ENCODE measurements at places on chromosomes 16 and 17.

- DNase-seq: no peak
Measured at GRCh38 chr17:55606488-55606815, 95.2 kb upstream of the SMIM36 start.

- DNase-seq: no peak
Measured at GRCh38 chr17:29250666-29251065, 4.0 kb downstream of the CRYBA1 start.

DNA sequence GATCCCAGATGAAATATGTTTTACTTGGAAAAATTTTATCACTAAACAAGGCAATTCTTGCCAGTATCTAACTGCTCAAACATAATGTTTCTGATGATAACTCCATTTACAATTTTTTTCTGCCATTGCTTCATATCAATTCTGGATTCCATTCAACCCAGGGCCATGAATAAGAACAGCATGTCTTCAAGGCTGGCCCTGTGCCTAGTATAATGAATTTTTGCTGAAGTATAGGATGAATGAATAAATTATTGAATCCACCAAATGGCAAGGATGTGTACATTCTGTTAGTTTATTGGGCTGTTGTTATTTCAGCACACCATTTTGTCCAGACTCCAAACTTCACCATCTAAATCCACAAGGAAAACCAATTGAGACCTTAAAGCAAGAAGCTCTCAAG lies 414.7 kb downstream of the HS3ST3B1 start:
- no peak for DNase-seq

GRCh38 chr16:50889276-50889675 lies 147.4 kb downstream of the CYLD start:
- DNase-seq: no peak

- no peak for DNase-seq
Measured at GRCh38 chr17:74206332-74206818, 2.9 kb downstream of the RPL38 start.

- no peak for DNase-seq
Measured at GRCh38 chr16:56094231-56094630, 97.1 kb upstream of the GNAO1 start.

GRCh38 chr17:7190276-7190917 lies 11.2 kb upstream of the ASGR1 start:
- no peak for DNase-seq

- no peak for DNase-seq
Measured at GRCh38 chr16:47310792-47311211, 150.1 kb downstream of the ITFG1 start.

- DNase-seq: no peak
Measured at GRCh38 chr16:79571065-79571902, 29.3 kb downstream of the MAF start.

- DNase-seq: no peak
Measured at GRCh38 chr17:50833510-50834428, 1.6 kb upstream of the WFIKKN2 start.

- no peak for DNase-seq
Measured at GRCh38 chr17:18910881-18911280, 41.1 kb upstream of the SLC5A10 start.

DNA sequence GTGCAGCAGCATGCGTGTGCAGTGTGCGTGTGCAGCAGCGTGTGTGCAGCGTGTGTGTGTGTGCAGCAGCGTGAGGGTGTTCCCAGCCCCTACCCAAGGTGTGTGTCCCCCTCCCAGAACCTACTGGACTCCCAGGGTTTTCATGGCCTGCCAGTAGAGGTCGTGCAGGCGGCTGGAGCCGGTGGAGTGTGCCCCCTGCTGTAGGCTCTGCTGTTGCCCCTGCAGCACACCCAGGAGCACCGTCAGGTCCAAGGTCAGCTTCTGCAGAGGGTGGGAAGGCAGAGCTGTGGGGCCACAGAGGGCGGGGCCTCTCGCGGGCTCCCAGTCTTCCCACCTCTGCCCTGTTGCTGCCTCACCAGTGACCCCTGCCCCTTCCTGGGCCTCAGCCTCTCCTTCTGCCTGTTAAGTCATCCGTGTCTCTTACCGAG lies 14.9 kb downstream of the MYBBP1A start:
- DNase-seq: no peak

GRCh38 chr17:54536306-54536705 lies 364.3 kb upstream of the TOM1L1 start:
- DNase-seq: no peak

GRCh38 chr17:61159221-61159814 lies 240.3 kb upstream of the TBX2 start:
- DNase-seq: no peak

DNA sequence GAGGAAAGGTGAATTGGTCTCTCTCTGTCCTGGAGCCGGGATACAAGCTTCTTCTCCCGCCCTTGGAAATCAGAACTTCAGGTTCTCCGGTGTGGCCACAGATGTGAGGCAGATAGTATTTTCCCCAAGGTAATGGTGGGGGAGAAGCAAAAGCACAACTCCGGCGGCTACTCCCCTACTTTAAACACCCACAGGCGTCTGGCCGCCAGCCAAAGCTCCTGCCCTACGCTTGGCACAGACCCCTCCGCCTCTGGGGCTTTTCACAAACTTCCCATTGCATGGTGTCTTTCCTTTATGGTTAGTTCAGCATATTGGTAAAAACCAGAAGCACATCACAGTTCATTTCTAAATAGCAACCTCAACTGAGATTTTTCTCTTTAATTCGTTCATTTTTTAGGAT lies 39.4 kb upstream of the B4GALNT2 start:
- DNase-seq: no peak

DNA sequence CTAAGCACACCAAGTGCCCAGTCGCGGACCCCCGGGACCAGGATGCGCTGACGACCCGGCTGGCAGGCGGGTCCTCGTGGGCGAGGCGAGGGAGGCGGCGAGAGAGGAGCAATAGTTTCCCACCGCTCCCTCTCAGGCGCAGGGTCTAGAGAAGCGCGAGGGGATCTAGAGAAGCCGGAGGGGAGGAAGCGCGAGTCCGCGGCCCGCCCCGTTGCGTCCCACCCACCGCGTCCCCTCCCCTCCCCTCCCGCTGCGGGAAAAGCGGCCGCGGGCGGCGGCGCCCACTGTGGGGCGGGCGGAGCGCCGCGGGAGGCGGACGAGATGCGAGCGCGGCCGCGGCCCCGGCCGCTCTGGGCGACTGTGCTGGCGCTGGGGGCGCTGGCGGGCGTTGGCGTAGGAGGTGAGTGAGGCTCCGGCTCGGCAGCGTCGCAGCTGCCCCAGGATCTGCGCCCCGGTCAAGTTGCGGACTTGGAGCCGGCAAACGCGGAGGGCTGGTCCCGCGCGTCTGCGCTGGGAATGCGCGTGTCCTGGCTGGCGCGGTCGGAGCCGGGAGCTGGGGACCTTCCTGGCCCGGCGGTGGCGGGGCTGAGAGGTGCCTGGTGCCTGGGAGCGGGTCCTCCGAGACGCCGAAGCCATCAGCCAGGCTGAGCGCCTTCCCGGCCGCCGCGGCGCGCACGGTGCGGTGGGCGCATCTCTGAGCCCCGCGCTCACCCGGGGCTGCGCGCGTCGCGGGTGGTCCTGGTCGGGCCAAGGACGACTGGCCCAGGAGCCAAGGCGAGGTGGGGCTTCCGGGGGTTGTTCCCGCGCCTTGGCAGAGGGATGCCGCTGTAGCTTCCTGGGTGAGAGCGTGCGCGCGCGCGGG lies at the start of gene ITGB3:
Gene ITGB3, plus strand, starts transcription at position 287 of the 862 bp plus-strand sequence. Its CDS starts 35 bp downstream, at position 322.
- DNase-seq: peak; percentile 50

DNA sequence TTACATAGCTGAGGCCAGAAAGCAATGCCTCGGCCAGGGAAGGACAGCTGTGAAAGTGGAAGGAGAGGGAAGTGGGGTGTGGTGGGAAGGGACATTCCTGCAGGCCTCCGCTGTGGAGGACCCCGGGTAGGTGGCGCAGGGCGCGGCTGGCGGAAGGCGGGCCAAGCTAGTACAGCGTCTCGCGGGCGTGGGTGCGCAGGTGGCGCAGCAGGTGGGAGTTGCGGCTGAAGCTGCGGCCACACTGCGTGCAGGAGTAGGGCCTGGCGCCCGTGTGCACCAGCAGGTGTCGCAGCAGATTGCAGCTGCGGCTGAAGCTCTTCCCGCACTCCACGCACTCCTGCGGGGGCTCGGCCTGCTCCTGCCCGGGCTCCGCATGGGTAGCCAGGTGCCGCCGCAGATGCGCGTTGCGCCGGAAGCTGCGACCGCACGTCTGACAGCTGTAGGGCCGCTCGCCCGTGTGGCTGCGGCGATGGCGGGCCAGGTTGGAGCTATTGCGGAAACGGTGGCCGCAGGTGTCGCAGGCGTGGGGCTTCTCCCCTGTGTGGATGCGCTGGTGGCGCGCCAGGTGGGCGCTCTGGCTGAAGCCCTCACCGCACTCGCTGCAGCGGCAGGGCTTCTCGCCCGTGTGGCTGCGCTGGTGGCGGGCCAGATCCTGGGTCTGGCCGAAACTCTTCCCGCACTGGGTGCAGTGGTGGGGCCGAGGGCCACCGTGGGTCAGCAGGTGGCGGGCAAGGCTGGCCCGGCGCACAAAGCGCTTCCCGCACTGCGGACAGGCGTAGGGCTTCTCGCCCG lies 10.0 kb downstream of the ZSCAN10 start:
- DNase-seq: no peak

- no peak for DNase-seq
Measured at GRCh38 chr17:78824240-78824639, 16.4 kb downstream of the USP36 start.

DNA sequence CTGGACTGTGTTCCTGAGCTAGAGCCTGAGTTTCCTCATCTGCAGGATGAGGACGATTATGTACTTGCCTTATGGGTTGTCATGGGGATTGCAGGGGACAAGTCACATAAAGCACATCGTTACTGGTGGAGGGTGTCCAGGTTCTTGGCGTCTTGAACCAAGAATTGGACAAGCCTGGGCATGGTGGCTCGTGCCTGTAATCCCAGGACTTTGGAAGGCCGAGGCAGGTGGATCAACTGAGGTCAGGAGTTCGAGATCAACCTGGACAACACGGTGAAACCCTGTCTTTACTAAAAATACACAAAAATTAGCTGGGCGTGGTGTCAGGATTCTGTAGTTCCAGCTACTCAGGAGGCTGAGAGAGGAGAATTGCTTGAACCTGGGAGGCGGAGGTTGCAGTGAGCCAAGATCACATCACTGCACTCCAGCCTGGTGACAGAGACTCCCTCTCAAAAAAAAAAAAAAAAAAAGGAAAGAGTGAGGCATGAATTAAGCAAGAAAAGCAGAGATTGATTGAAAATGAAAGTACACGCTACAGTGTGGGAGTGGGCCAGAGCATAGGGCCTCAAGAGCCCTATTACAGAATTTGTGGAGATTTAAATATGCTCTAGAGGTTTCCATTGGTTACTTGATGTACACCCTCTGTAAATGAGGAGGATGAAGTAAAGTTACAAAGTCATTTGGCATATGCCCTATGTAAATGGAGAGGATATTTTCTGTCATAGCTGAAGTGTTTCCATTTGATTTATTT lies 30.7 kb downstream of the ADGRG5 start:
- no peak for DNase-seq
